ENCODE measurements at places on chromosomes 1 and 21.
A peak's percentile ranks its signal among the peaks of the same experiment; 100 is the strongest.

DNA sequence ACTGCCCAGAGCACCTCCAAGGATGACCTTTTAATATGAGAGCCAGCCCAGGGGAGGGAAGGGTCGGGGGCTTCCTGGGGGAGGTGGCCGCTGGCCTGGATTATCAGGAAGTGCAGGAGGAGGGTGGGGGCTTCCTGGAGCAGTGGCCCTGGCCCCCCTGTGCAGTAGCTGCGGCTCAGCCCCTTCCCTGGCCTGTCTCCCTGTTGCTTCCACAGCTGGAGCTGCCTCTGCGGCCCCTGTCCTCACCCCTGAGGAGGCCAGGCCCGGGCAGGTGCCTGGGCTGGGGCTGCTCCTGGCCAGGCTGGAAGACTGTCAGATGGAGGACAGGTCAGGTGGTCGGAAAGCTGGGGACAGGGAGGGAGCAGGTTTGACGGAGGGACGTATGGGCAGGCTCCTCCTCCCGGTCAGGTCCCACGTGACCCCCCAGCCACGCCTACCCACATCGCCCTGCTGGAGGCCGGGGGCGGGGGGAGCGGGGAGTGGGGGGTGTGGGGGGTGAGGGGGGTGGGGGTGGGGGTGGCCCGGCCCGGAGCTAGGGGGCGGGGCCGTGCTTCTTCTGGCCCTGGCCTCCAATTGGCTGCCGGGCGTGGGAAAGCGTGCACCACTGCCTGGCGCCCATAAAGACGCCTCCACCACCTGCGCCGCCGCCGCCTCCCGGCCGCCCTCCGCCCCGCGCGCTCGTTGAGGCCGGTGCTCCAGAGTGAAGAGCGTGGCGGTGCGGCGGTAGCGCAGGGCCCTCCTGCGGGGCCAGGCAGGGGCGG, 10.2 kb upstream of the TNFRSF14 start:
- peak; percentile 58 for DNase-seq

DNA sequence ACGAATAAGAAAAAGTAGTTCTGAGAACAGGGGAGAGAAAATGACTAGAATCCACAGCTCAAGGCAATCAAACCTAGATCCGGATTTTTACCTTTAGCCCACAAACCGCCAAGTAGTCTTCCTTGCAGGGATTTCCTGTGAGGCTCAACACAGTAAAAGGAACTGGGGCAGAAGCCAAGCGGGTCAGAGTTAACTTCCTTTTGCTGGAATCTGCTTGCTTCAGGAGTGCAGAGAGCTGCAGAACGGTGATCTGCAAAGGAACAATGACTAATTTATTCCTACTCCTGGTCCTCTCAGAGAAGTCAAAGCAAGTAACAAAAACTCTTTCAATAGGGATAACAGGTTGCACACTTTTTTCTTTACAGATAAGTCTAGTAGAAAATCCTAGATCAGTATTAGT, 53.4 kb downstream of the UBR4 start:
- peak; percentile 73 for DNase-seq

- DNase-seq, result peak; percentile 95
Measured at GRCh38 chr1:240385985-240386978, 225.7 kb downstream of the GREM2 start.

- peak; percentile 12 for DNase-seq
Measured at GRCh38 chr1:52534928-52535764, 17.7 kb downstream of the TUT4 start.

GRCh38 chr1:112614460-112615065, 4.4 kb downstream of the ST7L start:
- DNase-seq, result peak; percentile 68

DNA sequence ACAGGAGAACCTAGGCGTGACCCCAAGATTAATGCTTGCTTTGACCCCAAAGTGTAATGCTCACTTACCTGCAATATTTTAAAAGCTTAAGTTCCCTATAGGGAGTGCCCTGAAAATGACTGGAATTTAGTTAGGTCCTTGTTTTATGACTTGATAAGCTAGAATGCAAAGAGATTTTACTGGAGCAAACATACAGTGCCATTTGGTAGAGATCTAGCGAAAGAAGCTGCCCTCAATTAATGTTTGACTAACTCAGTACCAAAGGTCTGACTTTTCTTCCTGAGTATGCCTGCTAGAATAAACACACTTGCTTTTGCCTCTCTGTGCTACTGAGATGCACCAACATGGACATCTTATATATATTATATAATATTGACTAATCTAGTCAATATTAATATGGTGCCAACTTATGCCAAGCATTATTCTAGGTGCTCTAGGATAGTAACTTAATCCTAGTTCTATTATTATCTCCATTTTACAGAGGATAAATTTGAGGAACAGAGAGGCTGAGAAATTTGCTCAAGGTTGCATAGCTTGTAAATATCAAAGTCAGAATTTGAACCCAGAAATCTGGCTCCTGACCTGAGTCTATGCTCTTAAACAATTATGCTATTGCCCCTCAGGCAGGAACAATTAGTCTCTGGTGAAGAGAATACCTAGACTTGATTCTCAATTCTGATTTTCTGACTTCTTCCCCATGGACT, 18.2 kb downstream of the S100A10 start:
- DNase-seq, result no peak

- DNase-seq, result peak; percentile 42
Measured at GRCh38 chr1:159005676-159006075, 4.0 kb upstream of the IFI16 start.
